ENCODE measurements at places on chromosomes 6 and 20. TPM values are rescaled to one million over a fixed set of nuclear protein-coding genes. Genes with fewer than 3 reads are reported as not detected.

- H3K4me3 ChIP-seq: no peak overlapping the region
- H3K4me1 ChIP-seq: no peaks in the 10 kb centered on the region
- DNase-seq: no peak
- H3K27me3 ChIP-seq: no peaks in the 10 kb centered on the region
- H3K36me3 ChIP-seq: no peaks in the 10 kb centered on the region
Observed at GRCh38 chr6:115539531-115539930, 521.2 kb downstream of the FRK start.

C6orf15 gene
- not detected for total RNA-seq

CST7 gene
- total RNA-seq: 0.56 TPM

SUN5 gene
- total RNA-seq: not detected

Measured in B cell (primary cell).